ENCODE measurements at places on chromosomes 13 and 19.
A peak's percentile ranks its signal among the peaks of the same experiment; 100 is the strongest.

DNA sequence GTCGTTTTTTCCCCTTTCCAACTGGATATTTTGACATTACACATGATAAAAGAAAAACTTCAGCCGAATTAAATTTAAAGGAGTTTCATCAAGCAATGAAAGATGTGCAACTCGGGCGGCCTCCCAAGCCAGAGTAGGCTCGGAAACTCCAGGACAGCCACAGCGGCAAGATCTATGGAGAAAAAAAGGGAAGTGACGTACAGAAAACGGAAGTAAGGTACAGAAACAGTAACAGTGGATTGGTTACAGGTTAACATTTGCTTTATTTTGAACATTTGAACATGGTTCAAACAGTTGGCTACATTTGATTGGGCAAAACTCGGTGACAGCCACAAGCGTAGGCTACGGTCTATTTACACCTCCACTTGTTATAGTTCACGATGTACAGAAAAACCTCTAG, 30.5 kb upstream of the FAM124A start:
- no peak for DNase-seq

- no peak for DNase-seq
These were observed 26.0 kb upstream of the CHST8 start for GRCh38 chr19:33595783-33596182.

DNA sequence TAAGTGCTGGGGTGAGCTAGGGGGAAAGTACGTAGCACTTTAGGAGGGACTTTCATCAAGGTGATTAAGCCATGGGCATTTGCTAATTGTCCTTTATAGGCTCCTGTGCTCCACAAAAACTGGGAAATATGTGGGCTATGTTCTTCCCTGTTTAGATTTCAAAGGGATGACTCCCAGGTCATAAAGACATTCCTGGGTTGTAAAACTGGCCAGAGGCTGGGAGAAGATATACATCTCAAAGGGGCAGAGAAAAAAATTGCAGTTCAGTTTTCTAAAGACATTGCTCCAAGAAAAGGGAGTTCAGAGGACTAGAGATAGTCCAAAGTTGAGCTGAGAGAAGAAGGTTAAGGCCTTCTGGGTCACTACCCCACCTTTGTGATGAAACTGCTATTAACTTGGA, 204.8 kb downstream of the MYO16 start:
- no peak for DNase-seq

DNA sequence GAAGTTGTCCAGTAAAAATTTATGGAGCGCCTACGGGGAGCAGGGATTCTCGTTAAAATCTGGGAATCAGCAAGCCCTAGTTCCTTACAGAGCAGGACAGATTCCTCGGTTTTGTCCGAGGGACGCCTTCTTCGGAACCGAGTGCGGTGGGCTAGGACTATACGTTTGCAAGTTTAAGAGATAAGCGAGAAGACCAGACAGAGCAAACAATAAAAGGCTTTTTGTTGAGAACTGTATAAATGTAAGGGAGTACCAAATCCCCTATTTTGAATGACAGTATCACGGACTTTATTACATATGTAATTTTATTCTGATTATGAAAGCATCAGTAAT, 971 bp upstream of the ANKRD10 start:
- no peak for DNase-seq

DNA sequence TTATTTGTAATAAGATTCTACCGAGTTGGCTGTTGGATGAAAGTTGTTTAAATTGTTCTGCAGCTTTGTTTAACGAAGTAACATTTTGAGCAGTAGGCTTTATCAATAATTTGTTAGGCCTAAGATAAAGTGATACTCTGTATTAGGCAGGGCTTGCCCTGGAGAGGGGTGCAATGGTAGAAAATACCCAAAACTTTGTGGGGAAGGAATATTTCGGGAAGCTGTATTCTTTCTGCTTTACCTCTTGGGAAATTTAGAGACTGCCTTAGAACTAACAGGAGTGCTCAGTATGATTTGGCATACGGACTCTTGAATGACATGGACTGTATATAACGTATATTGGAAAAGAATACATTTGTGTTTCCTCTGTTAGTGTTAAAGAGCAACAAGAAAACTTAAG, 2.5 kb downstream of the PDS5B start:
- DNase-seq: no peak

GRCh38 chr19:35717665-35718344, at the start of gene KMT2B:
KMT2B (plus strand) TSS chr19:35718003; CDS start chr19:35718019, 16 bp downstream.
- no peak for DNase-seq

GRCh38 chr19:18542941-18543813, at the start of gene FKBP8:
FKBP8 (minus strand) TSS chr19:18543573; CDS start chr19:18541970, 1,603 bp downstream.
- peak; percentile 91 for DNase-seq

DNA sequence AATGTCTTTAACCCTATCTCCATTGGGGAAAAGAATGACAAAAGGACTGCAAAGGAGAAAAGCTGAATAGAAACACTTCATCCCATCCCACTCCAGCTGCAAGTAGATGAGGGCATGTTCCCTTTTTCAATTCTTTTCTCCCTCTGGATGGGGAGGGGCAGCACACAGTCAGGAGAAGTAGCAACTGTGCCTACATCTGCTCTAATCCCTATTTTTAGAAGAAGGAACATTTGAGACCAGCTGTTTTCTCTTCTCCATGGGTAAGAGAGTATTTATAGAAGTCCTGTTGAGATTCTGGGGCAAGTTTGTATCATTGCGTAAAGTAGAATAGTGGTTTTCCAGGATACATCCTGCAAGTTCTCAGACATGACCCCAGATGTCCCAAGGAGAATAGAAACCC, 9.3 kb upstream of the GTF3A start:
- DNase-seq: no peak

- DNase-seq: no peak
These were observed 778 bp downstream of the ZNF230 start for GRCh38 chr19:44003461-44004009.

DNA sequence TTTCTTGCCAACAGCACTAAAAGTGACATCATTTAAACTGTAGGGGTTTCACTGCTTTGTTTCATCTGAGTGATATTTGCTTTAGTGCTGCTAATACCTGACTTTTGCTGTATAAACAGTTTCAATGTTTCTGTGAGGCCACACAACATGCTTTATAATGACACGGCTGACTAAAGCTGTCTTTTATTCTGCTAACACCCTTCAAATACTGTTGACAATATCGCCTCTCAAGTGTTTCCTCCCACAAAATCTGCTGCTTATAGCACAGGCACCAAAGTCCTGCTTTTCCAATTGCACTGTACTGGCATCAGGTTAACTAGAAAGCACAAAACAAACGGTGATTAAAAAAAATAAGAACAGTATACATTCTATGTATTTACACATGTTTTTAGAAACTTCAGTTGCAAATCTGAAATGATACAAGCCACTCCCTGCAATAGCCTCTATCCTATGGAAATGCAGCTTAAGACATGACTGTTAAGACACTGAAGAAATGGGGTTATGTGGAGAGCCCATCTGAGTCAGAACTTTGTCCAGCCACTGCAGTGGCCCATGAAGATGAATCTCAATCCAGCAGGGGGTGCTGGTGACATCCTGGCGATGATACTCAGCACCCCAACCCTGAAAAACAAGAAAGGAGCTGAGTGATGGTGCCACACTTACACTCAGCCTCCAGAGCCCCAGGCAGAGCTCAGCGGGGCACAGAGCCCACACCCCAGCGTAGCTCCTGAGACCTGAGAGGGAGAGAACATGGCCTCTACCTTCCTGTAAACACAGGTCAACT, 29.4 kb downstream of the RFXAP start:
- DNase-seq: no peak

- DNase-seq: no peak
These were observed 33.5 kb downstream of the CNMD start for GRCh38 chr13:52706081-52706480.

DNA sequence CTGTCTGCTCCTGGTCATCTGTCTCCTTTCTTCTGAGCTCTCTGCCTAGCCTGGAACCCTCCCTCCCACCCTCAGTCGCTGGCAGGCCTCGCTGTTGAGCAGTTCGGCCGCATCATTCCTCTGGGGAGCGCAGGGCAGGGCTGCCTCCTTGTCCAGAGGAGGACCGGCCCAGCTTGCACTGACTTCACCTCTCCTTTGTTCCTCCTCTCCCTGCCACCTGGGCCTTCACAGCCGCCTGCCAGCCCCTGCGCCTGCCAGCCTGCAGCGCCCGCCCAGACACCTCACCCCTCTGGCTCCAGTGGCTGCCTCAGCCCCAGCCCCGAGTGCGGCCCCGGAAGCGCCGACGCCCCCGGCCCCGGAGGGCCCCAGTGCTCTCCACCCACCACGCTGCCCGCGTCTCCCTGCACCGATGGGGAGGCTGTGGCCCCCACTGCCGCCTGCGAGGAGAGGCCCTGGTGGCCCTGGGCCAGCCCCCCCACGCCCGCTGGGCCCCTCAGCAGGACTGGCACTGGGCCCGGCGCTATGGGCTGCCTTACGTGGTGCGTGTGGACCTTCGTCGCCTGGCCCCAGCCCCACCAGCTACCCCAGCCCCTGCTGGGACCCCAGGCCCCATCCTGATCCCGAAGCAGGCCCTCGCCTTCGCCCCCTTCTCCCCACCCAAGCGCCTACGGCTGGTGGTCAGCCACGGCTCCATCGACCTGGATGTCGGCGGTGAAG, 7.2 kb downstream of the KMT5C start:
- no peak for DNase-seq

GRCh38 chr13:44159633-44160279, 213.9 kb upstream of the SERP2 start:
- DNase-seq: no peak

GRCh38 chr19:47190167-47190727, 40.8 kb downstream of the BBC3 start:
- DNase-seq: peak; percentile 37

GRCh38 chr19:5448374-5448773, 6.8 kb upstream of the ZNRF4 start:
- no peak for DNase-seq

GRCh38 chr19:4516939-4517300, 1.4 kb downstream of the PLIN4 start:
- no peak for DNase-seq

DNA sequence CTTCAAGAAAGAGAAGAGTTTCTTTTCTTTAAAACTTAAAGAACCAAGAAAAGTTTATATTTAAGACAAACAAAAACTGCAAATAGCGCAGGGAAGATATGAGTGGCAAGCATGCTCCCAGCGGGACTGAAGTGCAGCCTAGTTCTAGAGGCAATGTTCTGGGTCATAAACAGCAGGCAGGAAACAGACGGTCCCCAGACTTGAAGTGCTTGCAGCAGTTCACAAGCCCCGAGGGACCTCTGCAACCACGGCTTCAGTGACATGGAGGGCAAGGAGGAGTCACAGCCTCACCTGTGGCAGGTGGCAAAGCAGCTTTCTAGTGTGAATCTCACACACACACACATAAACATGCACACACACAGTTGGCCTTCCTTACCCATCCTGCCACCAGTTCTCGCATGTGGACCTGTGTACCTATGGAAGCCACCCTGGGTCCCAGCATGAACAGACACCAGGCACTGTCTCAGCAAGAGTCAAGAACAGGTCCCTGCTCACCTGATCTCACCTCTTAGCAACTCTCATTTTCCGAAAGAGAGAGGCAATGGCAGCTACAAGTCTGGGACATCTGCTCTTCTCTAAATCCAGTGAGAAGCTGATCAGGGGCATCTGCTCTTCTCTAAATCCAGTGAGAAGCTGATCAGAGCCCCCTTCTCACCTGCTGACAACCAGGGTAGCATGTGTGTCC, 162.0 kb downstream of the EFNB2 start:
- no peak for DNase-seq

- peak; percentile 35 for DNase-seq
These were observed at the start of gene SLC17A7 for GRCh38 chr19:49441210-49441959. SLC17A7 (minus strand) TSS chr19:49441527; CDS start chr19:49441379, 148 bp downstream.

DNA sequence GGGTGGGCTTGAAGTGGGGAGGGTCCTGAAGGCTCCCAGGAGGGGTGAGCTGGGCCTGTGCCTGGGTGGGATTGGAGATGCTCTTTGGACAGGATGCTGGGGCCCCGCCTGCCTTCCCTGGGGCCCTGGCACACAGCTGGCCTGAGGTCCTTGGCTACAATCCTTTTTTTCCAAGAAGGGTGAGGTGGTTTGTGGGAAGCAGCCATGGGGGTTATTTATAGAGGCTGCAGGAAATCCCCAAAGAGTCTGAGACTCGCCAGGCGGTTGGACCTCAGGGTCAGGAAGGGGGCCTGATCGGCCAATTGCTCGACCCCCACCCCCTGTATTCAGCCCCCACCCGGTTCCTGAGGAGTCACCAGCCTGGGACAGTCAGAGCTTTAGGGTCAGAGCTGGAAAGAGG, 10.0 kb downstream of the GTPBP3 start:
- no peak for DNase-seq

DNA sequence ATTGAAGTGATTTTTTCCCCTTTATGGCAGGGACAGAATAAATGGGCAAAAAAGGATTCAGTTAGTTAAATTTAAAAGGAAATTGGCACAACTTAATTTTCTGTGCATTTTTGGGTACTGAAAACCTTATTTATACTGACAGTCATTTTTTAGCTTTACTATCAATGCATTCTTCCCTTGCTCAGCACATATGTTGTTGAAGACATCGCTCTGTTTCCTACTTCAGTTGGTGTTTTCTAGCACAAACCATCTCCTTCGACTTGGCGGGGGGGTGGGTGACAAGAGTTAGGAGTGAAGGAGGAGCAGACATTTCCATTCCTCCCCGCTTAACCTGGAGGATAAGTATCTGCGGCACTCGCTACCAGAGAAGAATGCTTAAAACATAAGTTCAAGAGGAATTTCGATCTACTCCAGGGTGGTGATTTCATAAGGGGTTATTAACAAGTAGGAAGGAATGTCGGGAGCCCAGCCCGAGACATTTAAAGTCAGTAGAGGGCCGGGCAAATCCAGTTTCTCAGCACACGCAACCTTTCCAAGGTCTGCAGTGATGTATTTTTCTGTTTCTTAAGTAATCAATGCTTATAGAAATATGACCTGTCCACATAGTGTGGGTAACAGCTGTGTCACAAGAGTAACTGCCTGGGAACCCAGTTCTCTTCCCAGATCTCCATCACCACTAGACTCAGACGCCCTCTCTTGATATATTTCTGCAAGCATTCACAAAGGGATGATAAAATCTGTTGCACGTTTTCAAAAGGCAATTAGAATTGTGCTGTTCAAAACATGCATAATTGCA, 525.8 kb downstream of the MYO16 start:
- no peak for DNase-seq

- DNase-seq: no peak
These were observed 9.9 kb downstream of the FRY start for GRCh38 chr13:32041429-32041828.

GRCh38 chr13:111201304-111201940, 86.3 kb downstream of the ARHGEF7 start:
- no peak for DNase-seq

GRCh38 chr19:38831142-38831605, 420 bp downstream of the ECH1 start:
- no peak for DNase-seq

GRCh38 chr13:31199527-31199848, 287 bp upstream of the B3GLCT start:
- no peak for DNase-seq
